ENCODE measurements at places on chromosomes 5 and 9. TPM values are rescaled to one million over a fixed set of nuclear protein-coding genes. Genes with fewer than 3 reads are reported as not detected.
A peak's percentile ranks its signal among the peaks of the same experiment; 100 is the strongest.

DNA sequence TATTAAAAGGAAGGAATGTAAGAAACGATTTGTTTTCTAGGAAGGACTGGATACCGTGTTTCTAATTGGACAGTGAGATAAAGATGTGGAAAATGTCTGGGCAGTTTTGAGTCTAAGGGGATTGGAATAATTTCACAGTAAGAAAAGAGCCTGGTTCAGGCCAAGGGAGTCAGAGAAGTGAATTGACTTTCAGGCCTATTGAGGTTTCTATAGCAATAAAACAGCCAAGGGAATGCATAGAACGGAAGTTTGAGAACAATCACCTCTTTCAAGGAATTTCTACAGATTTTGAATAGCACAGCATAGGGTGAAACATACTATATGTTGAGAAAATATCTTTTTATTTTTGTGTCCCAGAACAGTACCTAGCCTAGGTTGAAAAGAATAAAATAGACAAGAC is 271.6 kb upstream of the TRPM3 start:
- H3K27me3 ChIP-seq: no peaks in the 10 kb centered on the region
- no peak for DNase-seq
- H3K36me3 ChIP-seq: no peaks in the 10 kb centered on the region
- H3K4me3 ChIP-seq: no peak overlapping the region
- H3K27ac ChIP-seq: no peak overlapping the region

GRCh38 chr9:137046088-137046787 is at the start of gene NPDC1:
Gene NPDC1, minus strand, starts transcription at chr9:137046177. Its CDS starts 188 bp downstream, at chr9:137045989.
- H3K27ac ChIP-seq: peak within 1 kb of the TSS; percentile 74
- peaks cover 19% of the 10 kb centered on the region for H3K27me3 ChIP-seq
- H3K4me1 ChIP-seq: peaks cover 34% of the 10 kb centered on the region
- H3K4me3 ChIP-seq: peak within 1 kb of the TSS; percentile 67

DNA sequence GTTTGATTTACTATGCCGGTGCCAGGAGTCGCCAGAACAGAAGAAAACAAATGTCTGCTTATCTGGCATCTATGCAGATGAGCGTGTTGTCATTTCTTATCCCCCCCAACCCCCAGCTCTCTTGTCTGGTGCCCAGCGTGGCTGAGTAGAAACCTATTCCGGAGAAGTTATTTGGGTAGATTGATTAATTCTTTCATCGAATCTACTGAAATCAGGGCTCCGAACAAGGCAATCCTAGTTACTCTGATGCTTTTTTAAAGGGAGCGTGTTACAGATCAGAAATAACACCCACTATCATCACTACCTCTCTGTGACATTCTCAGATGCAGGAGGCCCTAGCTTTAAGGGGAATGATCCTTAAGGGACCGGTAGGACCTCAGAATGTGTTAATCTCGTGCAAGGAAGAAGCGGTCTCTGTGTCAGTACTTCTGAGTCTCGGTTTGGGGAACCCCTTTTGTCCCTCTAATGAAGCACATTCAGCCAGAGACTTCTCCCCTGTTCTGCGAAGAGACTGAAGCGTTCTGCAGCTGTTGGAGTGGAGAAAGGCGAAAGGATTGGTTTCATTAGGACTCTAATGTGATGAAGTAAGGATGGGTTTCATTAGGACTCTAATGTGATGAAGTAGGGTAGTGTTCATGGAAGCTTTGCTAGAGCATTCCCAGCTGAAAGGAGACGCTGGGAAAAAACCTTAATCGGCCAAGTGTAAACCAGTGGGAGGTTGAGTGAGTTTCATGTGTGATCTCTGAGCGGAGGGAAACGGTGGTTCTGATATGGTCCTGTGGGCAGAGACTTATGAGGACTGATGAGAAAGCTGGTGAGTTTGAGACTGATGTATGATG is 1.5 kb downstream of the PIP5K1B start:
- DNase-seq: no peak
- peaks cover 9% of the 10 kb centered on the region for H3K4me1 ChIP-seq
- H3K36me3 ChIP-seq: no peaks in the 10 kb centered on the region

Gene PCDHGA1
- 0.65 TPM for total RNA-seq

Gene SLC12A7
- 2.7 TPM for total RNA-seq

Gene FSD1L
- total RNA-seq: 8.5 TPM
